ENCODE measurements at places on chromosomes 11 and 22.

DNA sequence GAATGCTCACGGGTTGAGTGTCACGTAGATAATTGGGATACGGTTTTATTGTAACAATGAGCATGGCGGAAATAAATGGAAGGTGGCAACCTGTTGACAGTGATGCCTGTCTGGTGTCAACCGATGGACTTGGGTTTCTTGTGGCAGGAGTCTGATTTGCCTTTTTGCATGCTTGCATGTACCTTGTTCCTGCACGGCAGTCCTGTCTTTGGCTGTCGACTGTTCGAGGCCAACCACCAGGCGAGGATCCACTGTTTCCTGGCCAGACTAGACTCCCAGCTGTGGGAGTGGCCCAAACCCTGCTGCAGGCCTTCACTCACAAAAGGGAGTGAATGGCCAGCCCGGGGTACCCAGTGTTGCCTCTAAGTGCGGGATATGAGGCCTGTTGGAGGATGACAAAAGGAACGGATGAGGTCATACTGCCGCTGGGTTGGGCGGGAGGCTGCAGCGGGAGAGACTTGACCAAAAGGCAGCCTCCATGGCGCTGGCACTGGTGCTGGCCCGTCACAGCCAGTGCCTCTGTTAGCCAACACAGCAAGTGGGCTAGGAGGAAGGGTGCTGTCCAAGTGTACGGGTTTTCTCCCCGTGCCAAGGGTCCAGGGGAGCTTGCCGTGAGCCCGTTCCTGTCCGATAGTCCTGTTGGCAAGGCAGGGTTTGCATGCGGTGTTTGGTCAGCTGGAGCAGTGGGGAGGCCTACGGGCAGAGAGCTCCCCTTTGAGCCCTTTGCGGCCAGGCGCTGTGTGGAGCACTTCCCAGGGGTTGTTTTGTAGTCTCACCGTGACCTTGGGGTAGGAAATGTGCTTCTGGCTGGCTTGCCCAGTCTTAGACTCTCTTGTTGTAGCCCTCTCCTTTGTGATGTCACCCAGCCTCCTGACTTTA lies 974 bp downstream of the DGCR8 start:
- DNase-seq, result peak; percentile 33

- no peak for DNase-seq
Measured at GRCh38 chr22:44532552-44532951, 34.5 kb upstream of the RTL6 start.

GRCh38 chr22:25540908-25541660 lies 23.4 kb upstream of the GRK3 start:
- no peak for DNase-seq

DNA sequence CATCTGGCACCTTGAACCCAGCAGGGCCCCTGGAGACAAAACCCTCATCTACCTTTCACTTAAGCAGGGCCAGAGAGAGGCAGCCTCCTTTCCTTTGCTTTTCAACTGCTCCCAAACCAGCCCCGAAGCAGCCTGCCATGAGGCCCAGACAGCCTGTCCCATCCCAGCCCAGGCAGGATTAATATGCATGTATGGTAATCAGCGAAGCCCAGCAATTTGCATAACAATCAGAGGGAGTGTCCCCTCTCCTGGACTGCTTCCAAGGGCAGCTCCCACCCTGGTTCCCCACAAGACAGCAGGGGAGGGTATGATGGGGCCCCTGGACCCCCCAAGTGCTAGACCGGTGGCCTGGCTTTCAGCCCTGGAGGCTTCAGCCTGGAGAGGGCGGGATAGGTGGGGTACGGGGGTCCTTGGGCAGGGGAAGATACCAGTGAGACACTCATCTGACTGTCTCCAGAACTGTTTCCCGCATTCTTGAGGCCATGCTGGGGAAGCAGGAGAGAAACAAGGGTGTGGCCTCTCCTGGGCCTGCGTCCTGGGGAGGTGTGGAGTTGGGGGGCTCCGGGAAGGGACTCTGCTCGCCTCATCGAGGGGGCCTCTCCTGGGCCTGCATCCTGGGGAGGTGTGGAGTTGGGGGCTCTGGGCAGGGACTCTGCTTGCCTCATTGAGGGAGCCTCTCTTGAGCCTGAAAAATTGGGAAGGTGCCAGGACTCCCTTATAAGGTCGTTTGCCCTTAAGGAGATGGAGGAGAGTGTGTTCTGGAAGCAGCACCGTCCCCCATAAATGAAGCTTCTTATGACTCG lies 93.2 kb upstream of the PRR5 start:
- no peak for DNase-seq

DNA sequence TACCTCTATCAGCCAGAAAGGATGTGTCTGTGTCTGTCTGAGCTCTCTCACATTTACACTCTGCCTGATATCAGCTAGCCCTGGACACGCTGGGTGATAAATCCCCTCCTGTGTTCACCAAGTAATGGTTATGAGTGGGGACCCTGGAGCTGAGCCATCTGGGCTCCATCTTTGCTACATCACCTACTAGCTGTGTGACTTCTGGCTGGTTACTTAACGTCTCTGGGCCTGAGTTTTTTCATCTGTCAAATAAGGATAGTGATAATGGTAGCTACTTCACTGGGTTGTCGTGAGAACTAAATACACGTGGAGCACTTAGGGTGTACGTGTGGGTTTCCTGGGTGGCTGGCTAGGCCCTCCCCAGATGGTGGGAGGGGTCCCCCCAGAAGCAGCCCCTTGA lies 22.9 kb downstream of the UQCR10 start:
- DNase-seq, result no peak

GRCh38 chr11:30478923-30479322 lies 107.2 kb downstream of the MPPED2 start:
- DNase-seq, result no peak

- DNase-seq, result peak; percentile 98
Measured at GRCh38 chr11:65493367-65494176, 5.3 kb upstream of the MALAT1 start.

DNA sequence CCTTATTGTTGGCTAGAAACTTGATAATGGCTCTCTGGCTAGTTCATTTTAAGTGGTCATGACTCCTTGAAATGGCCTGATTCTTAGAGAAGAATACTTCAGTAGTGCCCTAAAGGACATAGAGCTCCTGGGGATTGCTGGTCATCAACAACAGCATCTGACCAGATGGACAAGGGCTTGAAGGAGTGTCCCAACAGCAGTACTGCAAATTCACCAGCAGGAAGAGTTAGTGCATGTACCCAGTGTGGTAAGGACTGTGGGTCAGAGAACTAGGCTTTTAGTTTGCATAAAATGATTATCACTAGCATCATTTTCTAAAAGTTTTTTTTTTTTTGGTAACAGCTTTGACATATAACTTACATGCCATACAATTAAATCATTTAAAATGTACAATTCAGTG lies 39.5 kb upstream of the CUL5 start:
- no peak for DNase-seq

DNA sequence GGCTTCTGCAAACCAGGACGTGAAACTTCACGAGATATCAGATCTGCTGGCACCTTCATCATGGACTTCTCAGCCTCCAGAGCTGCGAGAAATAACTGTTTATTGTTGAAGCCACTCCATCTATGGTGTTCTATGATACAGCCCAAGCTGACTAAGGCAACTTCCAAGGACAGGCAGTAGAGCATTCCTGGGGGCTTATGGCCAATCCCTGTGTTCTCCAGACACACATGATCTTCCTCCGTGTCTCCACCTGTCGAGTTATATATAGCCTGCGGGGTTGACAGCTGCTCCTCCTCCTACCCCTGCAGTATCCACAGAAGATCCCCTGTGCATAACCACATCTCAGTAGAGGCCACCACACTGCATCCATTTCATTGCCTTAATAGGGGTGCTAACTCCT lies 11.0 kb downstream of the TP53AIP1 start:
- DNase-seq, result no peak

DNA sequence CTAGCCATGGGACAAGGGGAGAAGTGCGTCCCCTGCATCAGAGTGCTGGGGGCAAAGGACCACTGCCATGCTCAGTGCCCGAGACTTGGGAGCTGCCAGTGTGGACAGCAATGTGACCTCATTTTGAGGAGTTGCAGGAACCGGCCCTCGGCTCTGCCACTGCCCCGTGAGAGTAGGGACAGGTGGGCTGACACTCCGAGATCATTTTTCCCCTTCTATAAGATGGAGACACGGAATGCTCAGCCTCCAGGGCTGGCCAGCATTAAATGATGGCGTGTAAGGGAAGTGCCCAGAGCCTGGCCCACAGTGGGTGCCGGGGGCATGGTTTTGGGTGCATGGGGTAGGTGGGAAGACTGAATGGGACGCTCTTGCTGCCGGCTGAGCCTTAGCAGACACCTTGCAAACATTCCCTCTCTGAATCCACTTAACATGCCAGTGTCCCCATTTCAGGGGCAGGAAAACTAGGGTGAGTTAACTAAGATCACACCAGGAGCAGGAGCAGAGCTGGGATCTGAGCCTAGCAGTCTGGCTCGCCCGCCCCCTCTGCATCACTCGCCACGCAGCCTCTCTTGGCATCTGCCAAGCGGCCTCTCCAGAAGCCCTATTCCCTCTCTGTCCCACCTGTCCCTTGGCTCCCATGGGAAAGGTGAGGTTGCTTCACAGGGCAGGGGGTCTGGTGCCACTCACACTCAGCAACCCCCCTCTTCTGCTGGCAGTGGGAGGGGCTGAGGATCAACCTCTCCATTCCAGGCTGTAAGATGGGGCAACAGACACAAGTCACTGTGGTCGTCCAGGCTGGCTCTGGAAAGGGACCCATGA lies 13.6 kb downstream of the NPTXR start:
- DNase-seq, result no peak

GRCh38 chr11:5348551-5349194 lies 2.6 kb upstream of the OR51B6 start:
- no peak for DNase-seq

- DNase-seq, result no peak
Measured at GRCh38 chr11:86930957-86931547, 24.1 kb downstream of the FZD4 start.

GRCh38 chr22:38967451-38968450 lies 10.3 kb downstream of the APOBEC3A start:
- DNase-seq, result no peak

DNA sequence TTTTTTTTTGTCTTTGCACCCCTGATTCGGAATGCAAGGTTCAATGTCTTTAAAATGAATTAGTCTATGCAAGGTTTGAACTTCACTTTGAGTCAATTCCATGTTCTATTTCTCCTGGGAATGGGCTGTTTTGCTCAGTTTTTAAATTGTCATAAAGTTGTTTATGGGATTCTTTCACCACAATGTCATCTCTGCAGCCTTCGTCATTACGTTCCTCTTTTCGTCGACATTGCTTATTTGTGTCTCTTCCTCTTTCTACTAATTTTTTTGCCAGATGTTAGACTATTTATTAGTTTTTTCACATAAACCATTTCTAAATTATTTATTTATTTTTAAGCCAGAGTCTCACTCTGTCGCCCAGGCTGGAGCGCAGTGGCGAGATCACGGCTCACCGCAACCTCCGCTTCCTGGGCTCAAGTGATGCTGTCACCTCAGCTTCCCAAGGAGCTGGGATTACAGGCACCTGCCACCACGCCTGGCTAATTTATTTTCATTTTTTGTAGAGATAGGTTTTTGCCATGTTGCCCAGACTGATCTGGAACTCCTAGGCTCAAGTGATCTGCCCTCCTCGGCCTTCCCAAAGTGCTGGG lies 7.1 kb upstream of the TNNT3 start:
- no peak for DNase-seq

DNA sequence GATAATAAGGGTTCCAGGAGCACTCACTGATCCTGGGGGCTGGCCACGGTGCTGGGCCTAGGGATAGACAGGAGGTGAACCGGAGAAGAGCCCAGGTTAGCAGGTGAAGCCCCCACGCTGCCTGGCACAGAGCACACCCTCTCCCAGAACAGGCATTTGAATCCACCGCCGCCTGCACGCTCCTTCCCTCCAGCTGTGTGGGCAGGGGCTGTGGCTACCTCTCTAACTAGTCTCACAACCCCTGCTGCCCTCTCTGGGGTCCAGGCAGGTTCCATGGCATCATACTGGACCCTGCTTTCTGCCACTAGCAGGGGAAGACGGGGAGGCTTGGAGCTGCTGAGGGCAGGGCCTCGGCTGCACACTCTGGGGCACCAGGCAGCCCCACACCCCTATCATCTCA lies 358.0 kb downstream of the CTTN start:
- DNase-seq, result no peak

All from HS-27A (cell line).